ENCODE measurements at places on chromosomes 2 and 18.

GRCh38 chr2:64506686-64507085, 17.4 kb upstream of the AFTPH start:
- no peak for DNase-seq

- no peak for DNase-seq
Measured at GRCh38 chr18:2979129-2979528, 33.8 kb downstream of the LPIN2 start.

DNA sequence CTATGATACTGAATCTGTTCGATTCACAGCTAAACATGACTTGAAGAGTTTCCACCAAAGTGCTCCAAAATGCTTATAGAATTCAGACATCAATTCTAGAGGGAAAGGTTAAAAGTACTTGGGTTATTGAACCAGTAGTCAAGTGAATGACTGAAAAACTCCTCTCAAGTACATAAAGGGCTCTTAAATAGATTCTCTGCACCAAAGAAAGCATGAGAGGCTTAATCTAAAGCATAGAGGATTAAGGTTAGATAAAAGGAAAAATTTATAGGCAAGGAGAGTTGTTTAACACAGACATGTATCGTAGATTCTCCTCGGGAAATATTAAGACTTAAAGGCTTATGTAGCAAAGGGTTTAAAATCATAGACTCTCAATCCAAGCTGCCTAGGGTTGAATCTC, 701.4 kb downstream of the ERBB4 start:
- DNase-seq = no peak

DNA sequence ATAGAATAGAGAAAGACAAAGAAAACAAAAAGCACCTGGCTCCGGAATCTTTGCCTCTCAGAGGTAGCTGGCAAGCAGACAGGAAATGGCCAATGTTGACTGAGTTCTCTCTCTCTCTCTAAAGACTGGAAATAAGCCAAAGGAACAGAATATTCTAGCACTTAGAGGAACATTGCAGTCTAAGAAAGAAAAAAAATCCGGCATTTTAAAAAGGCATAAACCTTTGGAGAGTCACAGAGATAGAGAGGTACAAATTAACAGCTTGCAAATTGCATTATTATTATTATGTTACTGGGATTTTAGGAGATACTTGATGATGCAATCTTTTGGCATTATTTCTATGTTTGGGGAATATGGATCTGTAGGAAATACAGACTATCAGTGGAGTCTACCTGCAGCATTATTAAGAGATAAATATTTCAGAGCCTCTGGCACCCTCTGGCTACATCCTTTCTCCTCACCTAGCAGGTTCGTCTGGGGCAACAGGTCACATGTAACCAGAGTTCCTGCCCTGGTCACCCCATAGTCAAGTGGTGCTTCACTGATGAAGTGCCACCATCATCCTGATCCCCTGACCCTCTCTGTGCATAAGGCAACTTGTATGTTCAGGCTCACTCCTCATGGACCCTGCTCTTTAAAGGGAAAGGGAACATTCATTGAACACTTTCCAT, 318.9 kb upstream of the ACVR2A start:
- DNase-seq = no peak

GRCh38 chr2:73285159-73285739, 971 bp upstream of the FBXO41 start:
- no peak for DNase-seq

GRCh38 chr2:30249354-30249753, 18.0 kb downstream of the LBH start:
- no peak for DNase-seq

DNA sequence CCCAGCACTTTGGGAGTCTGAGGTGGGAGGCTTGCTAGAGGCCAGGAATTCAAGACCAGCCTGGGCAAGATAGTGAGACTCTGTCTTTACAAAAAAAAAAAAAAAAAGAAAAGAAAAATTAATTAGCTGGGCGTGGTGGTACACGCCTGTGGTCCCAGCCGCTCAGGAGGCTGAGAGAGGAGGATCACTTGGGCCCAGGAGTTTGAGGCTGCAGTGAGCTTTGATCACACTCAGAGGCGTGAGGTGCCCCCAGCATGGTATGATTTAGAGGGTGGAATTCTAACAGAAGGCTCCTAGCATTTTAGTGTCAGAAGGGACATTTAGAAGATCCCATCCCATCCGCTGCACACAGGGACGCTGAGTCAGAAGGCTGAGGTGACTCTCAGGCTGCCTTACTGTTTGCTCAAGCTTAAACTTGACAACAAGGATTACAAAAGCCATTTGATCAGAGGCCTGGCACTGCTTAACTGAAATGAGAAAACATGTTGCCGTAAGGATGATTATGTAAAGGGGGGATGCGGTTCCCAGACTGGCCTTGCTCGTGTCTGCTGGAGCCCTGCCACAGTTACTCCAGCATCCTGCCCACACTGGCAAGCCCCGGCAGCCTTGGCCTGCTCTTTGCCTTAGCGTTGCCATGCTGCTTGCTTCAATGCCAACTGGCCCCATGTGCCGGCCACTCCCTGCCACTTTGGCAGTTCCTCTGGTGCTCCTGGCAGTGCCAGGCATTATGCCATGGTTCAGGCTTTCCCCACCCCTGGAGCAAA, 45.6 kb upstream of the SLC1A4 start:
- DNase-seq = no peak

GRCh38 chr18:45379903-45380302, 235.4 kb upstream of the SLC14A2 start:
- no peak for DNase-seq
